ENCODE measurements at places on chromosomes 11 and 22. TPM values are rescaled to one million over a fixed set of nuclear protein-coding genes. Genes with fewer than 3 reads are reported as not detected.

LMO2 gene
- total RNA-seq: 3.9 TPM

GRCh38 chr11:133041928-133042882, 490.1 kb downstream of the OPCML start:
- no peak for DNase-seq
- H3K27me3 ChIP-seq: no peaks in the 10 kb centered on the region
- H3K27ac ChIP-seq: no peak overlapping the region
- H3K4me1 ChIP-seq: peaks cover 7% of the 10 kb centered on the region
- no peak overlapping the region for H3K4me3 ChIP-seq

- H3K4me3 ChIP-seq: no peak overlapping the region
- H3K4me1 ChIP-seq: 0 out of 2 replicates have a peak, but pooled peaks cover 5% of the 10 kb centered on the region
- DNase-seq: peak; percentile 28
- H3K27ac ChIP-seq: no peak overlapping the region
- H3K27me3 ChIP-seq: no peaks in the 10 kb centered on the region
These were observed 89.6 kb downstream of the CSNK2A3 start for GRCh38 chr11:11263238-11264005.

- H3K4me1 ChIP-seq: peaks cover 23% of the 10 kb centered on the region
- no peak overlapping the region for H3K27ac ChIP-seq
- no peaks in the 10 kb centered on the region for H3K27me3 ChIP-seq
- no peak for DNase-seq
These were observed 7.6 kb upstream of the FTH1 start for GRCh38 chr11:61974766-61975631.

CAPRIN1 gene
- total RNA-seq: 368 TPM

USP2 gene
- total RNA-seq: 6.6 TPM

HSPB2 gene
- 1.0 TPM for total RNA-seq

Data from GM23338 (cell line).